ENCODE measurements at places on chromosomes 7 and 10. TPM values are rescaled to one million over a fixed set of nuclear protein-coding genes. Genes with fewer than 3 reads are reported as not detected.

Gene CASP2
- total RNA-seq: 12.9 TPM

Gene CPA4
- total RNA-seq: 28.1 TPM

Gene TACC2
- 10.8 TPM for total RNA-seq

Gene CALN1
- under 0.01 TPM for total RNA-seq

Gene EGR2
- total RNA-seq: not detected

Gene AOAH
- total RNA-seq: not detected

Gene UPK3B
- not detected for total RNA-seq

Gene ASAH2
- total RNA-seq: 1.3 TPM

Gene ADCY1
- 0.15 TPM for total RNA-seq

Gene UCN3
- not detected for total RNA-seq

Gene OR6V1
- total RNA-seq: not detected

Gene PTF1A
- total RNA-seq: not detected

Gene SPDYE8
- total RNA-seq: not detected

Gene MUC3A
- total RNA-seq: not detected

Gene TRIM73
- 0.45 TPM for total RNA-seq

Gene SP4
- total RNA-seq: 4.2 TPM

Gene CISD1
- total RNA-seq: 15.5 TPM

Gene METTL27
- total RNA-seq: 2.9 TPM

Gene NKX2-3
- total RNA-seq: not detected

Gene AMZ1
- not detected for total RNA-seq

Gene PDZD7
- total RNA-seq: 1.0 TPM

Gene SHTN1
- 0.74 TPM for total RNA-seq

Gene PHYH
- 19.2 TPM for total RNA-seq

Gene CLDN4
- total RNA-seq: 1.7 TPM

Gene NACAD
- 3.6 TPM for total RNA-seq

Gene PPP1R17
- total RNA-seq: not detected

Gene RASSF4
- 6.1 TPM for total RNA-seq

Gene VDAC2
- total RNA-seq: 185 TPM

Gene DHX32
- 19.7 TPM for total RNA-seq

Gene GALNT17
- under 0.01 TPM for total RNA-seq

Gene MORN4
- 9.4 TPM for total RNA-seq

Gene PIK3AP1
- not detected for total RNA-seq

Gene MSMB
- total RNA-seq: not detected

Gene MGMT
- 40.0 TPM for total RNA-seq

Gene PVRIG
- not detected for total RNA-seq

Gene PRPS1L1
- not detected for total RNA-seq

Gene DYDC1
- not detected for total RNA-seq

Gene MMP21
- total RNA-seq: not detected

Gene AGMO
- not detected for total RNA-seq

Gene LIPJ
- total RNA-seq: not detected

Gene NFKB2
- total RNA-seq: 22.4 TPM

Gene SRGN
- total RNA-seq: 110 TPM

Gene NEBL
- 1.3 TPM for total RNA-seq

Gene MAD1L1
- 51.6 TPM for total RNA-seq

Gene TEX47
- total RNA-seq: not detected

Gene GPR37
- total RNA-seq: 5.9 TPM

Data from bronchus fibroblast of lung (primary cell).